Jurkat, Clone E6-1 (cell line): ENCODE measurements at places on chromosomes 6 and 20.

- no peak for DNase-seq
Measured at GRCh38 chr6:134534708-134535149, 216.8 kb upstream of the SGK1 start.

- no peak for DNase-seq
Measured at GRCh38 chr6:24900917-24901697, 34.7 kb downstream of the RIPOR2 start.

DNA sequence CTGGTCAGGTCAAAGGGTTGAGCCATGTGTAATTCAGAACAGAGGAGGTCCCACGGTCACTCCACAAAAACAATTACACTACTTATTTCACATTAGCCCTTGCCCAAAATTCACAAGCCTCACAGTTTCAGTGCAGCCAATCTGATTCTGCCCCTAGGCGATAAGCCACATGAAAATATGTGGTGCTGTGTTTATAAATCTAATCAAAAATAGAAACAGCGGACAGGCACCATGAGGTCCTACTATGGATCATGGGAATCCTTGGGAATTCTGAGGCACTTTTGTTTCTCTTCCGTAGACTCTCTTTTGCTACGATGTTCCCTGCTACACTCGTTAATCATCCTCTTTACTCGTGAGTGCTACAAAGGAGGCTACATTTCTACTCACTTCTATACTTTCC is 476.1 kb downstream of the TFAP2A start:
- no peak for DNase-seq

GRCh38 chr6:97053643-97054411 is 129.3 kb downstream of the KLHL32 start:
- no peak for DNase-seq

DNA sequence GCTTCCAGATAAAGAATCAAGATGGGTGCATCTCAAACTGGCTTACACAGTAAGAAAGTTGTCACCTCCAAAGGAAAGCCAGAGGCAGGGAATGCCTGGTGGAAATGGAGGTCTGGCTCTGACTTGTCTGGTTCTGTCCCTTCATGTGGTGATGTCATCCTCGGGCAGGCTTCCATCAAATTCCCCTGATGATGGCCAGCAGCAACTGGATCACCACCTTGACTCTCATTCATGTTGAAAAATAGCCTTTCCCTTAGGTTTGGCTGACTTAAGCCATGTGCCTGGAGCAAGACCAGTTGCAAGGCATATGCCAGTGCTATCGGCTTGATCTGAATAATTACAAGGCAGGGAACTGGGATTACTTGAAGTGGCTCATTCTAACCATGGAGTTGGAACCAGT is 28.8 kb downstream of the IMPG1 start:
- DNase-seq: no peak

- DNase-seq: no peak
Measured at GRCh38 chr6:35079311-35080000, 61.7 kb downstream of the TCP11 start.

- no peak for DNase-seq
Measured at GRCh38 chr6:169092375-169092774, 161.3 kb downstream of the THBS2 start.

DNA sequence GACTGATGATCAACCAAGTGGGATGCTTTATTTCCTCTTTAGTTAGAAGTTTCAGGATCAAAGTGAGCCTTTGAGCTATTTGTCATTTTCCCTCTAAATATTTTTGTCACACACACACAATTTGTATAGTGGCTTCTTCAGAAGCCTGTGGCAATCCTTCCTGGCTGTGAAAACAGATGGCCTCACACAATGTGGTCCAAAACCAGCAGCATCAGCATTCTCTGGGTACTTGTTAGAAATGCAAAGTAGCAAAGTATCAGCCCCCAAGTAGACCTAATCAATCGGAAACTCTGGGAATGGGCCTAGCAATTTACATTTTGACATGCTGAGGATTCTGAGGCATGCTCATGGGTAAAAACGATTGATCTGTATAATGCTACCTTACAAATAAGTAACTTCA is 115.9 kb downstream of the PAX1 start:
- DNase-seq: no peak

GRCh38 chr6:105178636-105179035 is 1.2 kb downstream of the POPDC3 start:
- no peak for DNase-seq

GRCh38 chr20:56630086-56630493 is 984 bp downstream of the TFAP2C start:
- peak; percentile 65 for DNase-seq

GRCh38 chr20:39825524-39825923 is 863.4 kb downstream of the DHX35 start:
- DNase-seq: no peak

DNA sequence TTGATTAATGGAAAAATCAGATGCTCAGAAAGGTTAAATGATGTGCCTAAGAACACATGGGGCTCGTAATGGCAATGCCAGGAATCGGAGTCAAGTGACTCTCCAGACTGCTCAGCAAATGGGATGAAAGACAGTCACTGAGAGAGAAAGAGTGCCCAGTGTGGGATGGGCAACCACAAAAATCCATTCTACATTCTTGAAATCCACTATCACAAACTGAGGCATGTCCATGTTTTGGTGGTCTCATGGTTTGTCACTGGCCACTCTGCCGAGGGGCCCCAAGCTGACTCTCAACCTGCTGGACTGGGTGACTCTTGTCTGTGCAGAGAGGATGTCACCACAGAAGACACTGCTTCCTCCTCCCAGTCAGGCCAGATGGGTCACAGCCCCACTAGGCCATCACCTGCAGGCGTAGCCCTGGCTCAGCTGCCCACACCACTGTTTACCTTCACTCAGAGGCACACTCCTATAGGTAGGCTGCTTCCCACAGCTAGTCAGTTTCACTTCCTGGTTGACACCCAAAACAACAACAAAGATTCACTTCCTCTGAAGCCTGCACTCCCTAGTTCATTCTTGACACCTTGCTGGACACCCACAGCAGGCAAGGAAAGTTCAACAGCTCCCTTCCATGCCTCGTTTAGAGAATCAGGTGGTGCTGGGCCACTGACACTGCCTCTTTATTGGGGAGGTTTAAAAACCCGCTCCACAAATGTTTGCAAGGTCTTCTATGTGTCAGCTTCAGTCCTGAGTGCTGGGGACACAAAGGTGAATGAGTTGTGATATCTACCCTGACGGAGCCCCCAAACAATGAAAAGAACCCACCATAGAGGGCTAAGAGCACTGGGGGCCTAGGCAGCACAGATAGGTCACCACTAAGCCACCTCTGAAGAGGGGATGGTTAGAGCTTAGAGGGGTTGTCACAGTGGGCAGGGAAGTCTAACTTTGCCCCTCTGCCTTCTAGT is 21.7 kb downstream of the MAP1LC3A start:
- no peak for DNase-seq

DNA sequence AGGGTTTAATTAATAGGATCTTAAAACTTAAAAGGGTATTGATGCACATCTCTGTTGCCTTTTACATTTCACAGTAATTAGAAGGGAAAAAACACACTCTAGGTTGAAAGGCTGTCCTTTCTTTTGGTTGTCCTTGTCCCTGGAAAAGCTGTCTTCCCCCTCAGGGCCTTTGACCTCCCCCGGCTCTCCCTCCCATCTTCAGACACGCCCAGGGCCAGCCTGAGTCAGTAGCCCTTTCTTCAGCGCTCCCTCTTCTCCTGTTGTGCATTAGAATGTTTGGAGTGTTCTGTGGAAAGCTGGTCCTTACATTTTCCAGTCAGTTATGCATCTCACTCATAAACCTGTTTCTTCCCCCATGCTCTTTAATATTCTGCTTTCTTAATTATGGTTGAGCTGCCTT is 157.0 kb downstream of the MTHFD1L start:
- no peak for DNase-seq

GRCh38 chr6:135266675-135267074 is 85.6 kb downstream of the MYB start:
- no peak for DNase-seq

- no peak for DNase-seq
Measured at GRCh38 chr6:147715035-147715434, 206.5 kb downstream of the SAMD5 start.

DNA sequence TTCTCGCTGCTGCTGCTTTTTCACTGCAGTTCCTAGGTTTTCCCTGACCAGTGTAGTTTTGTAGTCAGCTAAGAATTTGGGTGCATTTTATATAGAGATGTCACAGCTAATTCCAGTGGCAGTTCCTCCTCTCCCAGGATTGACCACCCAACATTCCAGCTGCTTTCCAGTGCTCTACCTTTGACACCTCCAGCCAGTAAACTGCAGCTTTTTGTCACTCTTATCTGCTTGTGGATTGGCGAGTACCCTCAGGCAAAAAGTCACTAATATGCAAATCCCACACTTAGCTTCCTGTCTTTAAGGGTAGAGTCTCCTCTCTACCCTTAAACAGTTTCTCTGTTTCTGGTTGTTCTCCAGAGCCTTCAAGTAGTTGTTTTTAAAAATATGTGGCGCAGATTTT is 146.9 kb upstream of the KCNG1 start:
- DNase-seq: no peak

DNA sequence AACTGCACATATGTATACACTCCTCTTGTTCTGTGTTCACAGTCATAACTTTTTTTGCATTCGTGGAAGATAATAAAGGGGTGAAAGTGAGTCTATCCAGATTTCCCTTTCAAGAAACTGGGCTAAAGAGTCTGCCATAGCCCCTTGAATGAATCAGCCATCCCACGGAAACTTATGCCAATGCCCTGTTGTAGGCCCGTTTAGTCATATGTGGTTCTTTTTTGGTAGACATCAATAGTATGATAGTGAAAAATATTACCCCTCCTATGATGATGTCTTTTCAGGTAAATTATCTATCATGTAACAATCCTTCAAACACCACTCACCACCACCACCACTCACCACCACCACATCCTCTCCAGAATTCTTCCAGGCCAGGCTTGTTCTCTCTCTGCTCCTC is 99.9 kb upstream of the MYLIP start:
- no peak for DNase-seq

DNA sequence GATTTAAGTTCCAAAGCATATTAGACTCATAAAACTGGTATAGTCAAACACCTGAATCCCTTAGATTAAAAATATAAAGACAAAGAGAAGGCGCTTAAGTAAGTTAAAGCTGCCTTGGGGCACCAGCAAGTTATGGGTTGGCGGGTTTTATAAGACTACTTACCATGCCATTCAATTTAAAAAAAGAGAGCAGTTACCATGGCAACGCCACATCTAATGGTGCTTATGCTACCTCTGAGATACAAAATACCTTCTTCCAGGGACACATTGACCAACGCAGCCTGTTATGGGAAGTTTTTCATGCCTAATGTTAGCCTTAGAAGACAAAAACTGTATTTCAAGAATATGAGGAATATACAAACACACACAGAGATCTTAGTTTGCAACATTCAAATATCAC is 713.6 kb downstream of the RNF144B start:
- DNase-seq: no peak

GRCh38 chr6:105193647-105194046 is 13.8 kb upstream of the POPDC3 start:
- DNase-seq: no peak

DNA sequence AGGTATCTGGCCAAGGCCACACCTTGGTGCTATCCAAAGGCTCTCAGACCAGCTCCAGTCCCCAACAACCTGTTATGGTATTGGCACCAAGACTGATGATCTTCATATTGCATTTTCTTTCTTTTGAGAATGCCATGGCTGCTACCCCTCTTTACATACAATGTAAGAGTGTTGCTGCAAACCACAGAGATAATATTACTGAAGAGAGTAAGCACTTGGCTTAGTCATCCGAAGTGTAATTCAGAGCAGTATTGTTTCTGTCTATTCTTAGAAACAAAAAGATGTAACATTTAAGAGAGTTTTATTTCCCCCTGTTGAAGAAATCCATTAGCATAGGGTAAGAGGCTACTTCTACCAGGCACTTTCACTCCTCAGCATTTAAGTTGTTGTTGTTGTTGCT is 212.5 kb downstream of the C6orf118 start:
- DNase-seq: no peak

DNA sequence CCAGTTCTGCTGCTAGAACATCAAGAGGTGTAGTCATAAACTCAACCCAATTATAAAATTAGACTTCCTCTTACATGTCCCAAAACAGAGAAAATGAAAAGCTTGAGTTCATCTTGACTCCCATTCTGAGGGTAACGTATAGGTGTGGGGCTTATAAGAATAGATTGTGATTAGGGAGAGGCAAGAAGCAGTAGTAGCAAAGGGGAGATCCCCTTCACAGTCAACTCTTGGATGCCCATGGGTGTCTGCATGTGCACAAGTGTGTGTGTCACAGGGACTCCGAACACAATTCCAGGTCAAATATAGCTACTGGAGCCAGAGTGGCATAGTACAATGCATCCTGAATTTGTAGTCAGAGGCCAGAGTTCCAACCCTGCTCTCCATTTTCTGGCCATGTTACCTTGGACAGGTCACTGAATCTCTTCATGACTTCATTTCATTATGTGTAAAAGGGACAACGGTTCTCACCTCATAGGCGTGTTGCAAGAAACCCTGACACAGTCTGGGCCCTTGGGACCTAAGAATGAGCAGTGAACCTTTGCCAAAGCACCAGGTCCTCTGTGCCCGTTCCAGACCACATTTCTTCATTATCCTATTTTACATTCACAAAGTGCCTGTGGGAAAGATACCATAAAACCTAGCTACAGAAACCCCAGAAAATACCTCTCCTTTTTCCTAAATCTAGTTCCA is 11.8 kb downstream of the GSTA4 start:
- no peak for DNase-seq

- no peak for DNase-seq
Measured at GRCh38 chr6:131979515-131980337, 28.6 kb upstream of the CCN2 start.

DNA sequence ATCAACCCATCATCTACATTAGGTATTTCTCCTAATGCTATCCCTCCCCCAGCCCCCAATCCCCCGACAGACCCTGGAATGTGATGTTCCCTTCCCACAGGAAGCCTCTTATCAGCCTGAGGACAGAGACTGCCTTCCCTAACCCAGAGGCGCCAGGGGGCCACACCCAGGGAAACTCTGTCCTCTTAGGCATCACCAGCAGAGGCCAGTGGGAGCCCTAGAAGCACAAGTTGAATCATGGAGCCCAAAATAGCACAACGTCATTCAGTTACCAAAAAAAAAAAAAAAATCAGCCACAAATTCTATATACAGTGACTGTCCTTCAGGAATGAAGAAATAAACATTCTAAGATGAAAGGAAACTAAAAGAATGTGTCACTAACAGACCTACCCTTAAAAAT is 625.7 kb downstream of the TFAP2A start:
- DNase-seq: no peak

DNA sequence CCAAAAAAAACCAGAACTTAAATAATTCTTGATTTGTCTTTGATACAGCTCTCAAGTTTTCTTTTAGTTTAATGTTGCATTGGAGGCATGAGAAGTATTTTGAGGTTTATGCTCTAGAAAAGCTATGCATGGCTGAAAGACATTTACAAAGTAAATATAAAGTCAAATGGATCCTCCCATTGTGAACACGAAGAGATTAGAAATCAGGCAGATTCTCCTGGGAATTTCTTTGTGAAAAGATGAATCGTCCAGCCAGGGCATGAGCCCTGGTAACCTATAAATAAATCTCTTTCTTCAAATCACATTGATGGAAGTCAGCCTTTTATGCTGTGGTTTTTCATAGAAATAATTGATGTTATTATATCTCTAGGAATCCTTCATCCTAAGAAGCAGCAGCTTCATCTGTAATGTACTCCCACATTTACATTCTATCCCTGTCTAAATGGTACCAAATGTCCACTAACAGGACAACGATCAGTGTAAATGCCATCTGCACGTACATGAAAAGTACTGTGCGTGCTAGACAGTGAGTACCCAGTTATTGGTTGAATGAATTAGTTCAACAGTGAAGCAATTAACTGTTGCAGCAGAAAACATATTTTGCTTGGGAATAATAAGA is 143.6 kb downstream of the ALDH8A1 start:
- DNase-seq: no peak
